ENCODE measurements at places on chromosomes 3 and 15.

DNA sequence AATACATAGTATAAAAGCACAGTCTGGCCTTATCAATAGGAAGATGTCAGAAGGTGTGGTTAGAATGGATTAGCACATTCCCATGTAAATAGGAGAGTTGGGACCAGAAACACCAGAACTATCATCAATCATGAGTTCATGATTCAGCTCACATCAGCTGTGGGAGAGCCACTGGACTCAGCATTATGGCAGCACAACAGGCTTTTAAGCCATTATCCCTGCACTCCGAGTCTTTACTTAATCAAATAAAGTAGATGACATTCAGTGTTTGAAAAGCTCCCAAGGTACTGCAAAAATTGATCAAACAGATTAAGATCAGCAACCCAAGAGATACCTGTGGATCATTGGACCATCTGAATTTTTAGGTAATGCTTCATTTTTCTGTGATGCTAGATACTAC is 24.7 kb downstream of the PARP14 start:
- no peak for DNase-seq

DNA sequence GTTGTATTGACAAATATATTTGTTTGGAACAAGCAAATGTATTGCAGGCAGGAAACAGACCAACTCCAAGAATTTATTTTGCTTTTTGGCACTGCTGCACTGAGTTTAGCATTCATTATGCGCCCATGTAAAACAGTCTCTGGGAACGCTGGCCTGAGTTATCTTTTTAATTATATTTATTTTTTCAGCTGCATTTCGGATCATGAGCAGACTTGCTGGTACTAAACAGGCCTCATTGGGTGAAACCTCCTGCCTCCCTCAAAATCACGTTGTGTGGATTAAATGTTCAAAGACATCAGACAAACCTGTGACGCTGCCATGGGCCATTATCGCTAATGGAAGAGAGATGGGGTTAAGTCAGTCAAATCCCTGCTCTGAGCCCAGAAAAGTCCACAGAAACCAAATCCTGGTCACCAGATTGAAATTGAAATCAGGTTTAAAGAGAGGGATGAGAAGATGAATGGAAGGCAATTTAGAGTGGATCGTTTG is 511.1 kb upstream of the PROK2 start:
- no peak for DNase-seq

DNA sequence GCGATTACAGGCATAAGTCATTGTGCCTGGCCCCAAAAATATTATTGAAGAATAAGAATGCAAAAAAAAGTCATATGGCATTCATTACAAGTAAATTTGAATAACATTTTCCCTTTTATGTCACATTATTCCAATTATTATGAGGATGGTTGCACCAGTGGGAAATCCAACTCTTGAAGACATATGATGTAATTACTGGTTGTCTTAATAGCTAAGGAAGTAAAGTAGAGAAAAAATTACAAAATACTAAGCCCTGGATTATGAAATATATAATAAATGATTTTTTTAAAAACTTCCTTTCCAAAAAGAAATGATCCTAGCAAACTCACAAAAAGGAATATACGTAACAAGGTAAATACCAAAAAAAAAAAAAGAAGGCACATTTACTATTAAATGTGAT is 98.9 kb downstream of the FMN1 start:
- DNase-seq = no peak

- no peak for DNase-seq
These were observed 37.7 kb downstream of the PLD1 start for GRCh38 chr3:171772427-171773056.

DNA sequence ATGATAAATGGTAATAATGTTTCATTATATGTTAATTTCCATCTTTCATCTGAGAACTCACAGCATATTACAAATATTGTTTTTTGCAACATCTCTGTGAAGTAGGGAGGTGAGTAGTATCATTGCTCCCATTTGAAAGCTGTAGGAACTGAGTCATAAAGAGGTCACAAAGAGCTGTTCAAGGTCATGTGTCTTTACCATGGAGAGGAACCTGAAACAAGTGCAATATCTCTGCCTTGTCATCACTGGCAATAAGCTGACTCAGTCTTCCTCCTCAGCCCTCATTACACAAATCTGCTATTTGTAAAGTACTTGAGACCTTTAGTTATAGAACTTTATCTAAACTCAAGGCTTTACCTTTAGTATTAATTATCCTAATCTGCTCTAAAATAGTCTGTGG is 4.4 kb upstream of the ATP13A4 start:
- no peak for DNase-seq

DNA sequence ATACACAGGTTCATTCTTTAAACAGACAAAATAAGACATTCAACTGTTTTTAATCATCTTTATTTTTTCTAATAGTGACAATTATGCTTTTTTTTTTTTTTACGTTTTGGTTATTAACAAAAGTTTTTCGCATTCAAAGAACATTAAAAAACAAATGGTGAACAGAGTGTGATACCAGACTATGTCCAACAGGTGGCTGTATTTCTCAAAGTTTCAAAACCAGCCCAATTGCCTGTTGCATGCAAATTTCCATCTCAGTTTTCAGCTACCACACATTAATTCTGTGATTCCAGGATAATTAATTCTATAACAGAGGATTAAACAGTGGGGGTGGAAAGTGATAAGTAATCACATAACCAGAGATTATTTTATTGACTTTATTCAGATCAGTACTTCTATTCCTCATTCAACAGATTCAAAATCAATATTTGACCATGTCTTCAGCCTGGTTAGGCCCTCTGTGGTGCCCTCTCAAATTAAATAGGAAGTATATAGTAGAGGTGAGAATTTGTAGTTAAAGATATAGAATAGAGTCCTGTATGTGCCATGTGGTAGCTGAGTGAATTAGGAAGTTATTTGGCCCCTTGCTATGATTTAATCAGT is 122.2 kb upstream of the DCBLD2 start:
- no peak for DNase-seq

GRCh38 chr15:58582160-58582559 is 150.4 kb downstream of the LIPC start:
- DNase-seq = no peak

DNA sequence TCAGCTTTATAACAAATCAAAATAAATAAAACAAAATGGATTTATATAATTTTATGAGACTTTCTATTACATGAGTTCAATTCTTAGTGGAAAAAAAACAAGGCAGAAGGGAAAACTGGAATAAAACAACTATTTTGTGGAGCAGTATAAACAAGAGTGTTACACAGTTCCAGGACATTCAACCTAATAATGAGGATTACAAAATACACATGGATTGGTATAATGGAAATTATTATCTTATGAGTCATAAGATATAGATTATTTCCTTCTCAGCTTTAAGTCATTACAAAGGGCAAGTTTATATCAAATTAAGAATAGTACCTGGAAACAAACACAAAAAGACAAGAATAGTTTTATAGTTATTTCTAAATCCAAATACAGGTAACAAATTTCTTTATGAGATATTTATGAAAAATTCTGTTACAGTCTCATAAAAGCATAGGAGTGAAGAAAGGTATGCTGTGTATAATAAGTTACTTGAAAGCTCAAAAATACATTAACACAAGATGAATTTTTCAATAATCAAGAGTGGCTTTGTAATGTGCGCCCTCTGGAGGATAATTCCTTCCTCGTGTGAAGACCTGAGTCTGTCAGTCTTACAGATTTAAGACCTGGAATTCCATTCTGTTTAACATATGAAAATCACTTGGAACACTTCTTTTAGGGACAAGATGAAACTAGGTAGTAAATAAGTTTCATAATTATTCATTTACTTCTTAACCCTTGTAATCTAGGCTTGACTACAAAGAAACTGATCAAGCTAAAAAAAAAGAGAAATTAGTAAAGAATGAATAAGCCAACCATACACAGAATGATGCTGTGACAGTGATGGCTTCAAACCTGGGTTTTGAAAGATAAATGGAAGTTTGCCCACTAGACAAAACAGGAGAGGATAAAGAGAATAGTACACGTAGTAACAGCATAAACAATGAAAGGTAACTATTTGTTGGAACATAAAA is 9.5 kb downstream of the COPS2 start:
- DNase-seq = no peak

DNA sequence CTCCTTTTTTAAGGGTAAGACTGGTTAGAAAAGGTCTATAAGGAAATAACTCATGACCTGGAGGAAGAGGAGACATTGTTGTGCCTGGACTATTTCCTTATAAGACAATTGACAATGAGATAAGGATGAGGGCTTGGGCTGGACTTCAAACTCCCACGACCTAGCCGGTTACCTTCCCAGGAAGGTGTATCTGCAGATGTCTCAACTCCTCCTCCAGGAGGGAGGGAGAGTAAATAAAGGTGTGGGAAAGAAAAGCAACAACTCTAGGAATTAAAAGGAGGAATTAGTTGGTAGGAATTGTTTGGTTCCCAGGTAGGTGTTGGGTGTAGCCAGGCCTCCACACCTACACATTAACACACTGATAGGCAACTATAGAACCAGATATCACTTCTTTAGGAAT is 97.8 kb upstream of the TBL1XR1 start:
- DNase-seq = no peak

- no peak for DNase-seq
These were observed 21.0 kb downstream of the MELTF start for GRCh38 chr3:197008436-197009209.

- DNase-seq = peak; percentile 66
These were observed 23.0 kb upstream of the COPG1 start for GRCh38 chr3:129226374-129226773.

- DNase-seq = no peak
These were observed 7.7 kb upstream of the MAP1A start for GRCh38 chr15:43509660-43510199.

GRCh38 chr15:39998511-39999077 is 40.4 kb downstream of the SRP14 start:
- DNase-seq = no peak

DNA sequence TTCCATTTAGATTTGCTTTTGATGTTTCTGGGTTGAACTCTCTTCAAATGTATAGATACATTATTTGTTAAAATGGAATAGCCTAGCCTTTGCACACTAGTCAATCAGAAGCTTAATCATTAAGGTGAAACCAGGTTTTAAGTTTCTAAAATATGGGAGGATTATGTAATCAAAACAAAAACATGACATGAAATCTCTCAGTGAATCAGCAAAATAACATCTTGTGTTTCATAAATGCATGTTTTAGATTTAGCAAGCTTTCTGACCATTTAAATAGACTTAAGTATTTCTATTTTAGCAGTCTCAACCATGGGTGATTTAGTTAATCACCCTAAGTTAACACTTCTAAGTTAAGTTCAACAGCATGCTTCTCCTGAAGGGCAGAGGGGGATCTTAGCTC is 11.3 kb downstream of the GTF2E1 start:
- DNase-seq = no peak

DNA sequence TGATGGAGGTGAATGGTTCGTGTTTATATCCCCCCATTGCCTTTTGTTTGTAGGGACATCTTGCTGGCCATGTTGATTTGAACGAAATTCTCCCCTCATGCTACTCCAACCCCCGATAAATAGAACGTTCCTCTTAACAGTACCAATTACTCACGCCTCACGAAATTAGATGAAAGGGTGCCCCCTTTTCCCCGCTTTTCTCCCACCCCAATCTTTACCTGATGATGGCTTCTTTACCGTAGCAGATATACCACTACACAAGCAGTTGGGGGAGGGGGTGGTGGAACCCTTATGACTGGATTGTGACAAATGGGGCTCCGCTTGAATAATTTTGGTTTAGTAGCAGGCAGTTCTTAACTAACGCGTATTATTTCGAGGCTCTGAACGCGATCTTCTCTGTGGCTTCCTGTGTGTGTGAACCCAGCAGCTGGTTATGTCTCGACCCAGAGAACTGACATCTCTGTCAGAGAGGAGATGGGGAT is 1.1 kb downstream of the PIAS1 start:
- DNase-seq = no peak

DNA sequence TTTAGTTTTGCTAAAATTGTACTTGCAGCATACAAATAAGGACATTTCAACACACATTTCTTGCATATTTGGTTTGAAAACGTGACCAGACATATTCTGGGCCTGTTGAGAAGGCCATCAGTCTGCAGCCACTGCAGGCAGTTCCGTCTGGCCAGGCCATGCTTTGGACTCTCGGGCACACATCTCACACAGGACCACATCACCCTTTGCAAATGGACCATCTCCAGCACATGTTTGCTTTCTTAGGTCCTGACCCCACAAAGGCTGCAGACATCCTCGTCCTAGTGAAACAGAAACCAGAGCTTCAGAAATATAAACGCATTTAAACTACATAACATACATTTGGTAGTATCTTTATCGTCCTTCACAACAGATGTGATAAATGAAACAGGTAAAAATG is 24.1 kb downstream of the GABRA5 start:
- no peak for DNase-seq

DNA sequence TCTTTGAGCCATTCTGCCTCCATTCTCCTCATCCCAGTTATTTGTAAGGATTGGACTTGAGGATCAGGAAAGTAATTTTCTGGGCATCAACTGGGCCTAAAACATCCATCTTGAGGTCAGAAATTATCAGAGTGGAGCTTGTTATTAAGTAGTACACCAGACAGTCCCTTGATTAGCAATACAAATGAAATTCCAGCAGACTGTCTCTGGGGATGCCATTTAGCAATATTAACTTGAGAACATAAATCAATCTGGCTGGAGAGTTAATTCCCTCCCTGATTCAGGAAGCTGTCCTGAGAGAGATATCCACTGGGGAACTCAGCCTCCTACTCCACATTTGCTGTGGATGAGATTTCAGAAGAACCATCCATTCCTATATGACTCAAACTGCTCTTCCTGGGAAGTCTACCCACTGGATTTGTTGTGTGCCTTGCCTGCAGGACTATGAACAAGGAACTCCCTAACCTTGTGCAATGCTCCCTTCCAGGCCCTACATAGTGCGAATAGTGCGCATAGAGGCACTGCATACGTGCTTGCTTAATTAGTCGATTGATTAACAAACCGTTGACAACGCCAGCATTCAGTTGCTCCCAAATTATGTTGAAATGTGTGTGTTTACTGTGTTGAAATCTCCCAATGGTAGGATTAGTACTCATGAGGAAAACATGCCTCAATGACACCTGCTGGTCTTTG is 36.1 kb upstream of the MTMR14 start:
- no peak for DNase-seq

DNA sequence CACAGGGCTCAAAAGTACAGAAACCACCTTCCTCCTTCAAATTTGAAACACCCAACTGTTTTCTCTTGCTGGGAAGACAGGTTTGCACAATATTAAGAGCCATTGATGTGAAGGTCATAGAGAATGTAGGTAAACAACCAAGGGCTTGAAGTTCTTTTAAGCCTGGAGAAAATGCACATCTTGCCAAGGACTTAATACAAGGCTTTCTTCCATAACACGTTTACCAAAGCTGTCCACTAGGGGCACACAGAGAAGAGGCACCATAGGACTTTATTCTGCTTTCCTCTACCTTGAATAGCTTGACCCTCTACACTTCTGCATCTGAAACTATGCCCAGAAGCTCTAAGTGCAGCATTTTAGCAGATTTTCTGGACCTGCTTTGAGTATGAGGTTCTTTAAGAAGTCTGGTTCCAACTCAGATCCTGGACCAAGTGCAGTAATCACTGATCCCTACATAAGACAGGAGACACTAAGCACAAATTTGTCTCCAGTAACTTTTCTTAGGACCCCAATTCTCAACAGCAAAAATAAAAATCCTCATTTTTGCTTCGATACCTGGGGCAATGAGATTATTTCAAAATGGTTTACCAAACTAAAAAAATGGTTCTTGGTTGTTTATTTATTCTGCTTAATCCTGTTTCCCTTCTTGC is 138.0 kb downstream of the FBN1 start:
- DNase-seq = no peak
